ENCODE measurements at places on chromosomes 7 and 10.

DNA sequence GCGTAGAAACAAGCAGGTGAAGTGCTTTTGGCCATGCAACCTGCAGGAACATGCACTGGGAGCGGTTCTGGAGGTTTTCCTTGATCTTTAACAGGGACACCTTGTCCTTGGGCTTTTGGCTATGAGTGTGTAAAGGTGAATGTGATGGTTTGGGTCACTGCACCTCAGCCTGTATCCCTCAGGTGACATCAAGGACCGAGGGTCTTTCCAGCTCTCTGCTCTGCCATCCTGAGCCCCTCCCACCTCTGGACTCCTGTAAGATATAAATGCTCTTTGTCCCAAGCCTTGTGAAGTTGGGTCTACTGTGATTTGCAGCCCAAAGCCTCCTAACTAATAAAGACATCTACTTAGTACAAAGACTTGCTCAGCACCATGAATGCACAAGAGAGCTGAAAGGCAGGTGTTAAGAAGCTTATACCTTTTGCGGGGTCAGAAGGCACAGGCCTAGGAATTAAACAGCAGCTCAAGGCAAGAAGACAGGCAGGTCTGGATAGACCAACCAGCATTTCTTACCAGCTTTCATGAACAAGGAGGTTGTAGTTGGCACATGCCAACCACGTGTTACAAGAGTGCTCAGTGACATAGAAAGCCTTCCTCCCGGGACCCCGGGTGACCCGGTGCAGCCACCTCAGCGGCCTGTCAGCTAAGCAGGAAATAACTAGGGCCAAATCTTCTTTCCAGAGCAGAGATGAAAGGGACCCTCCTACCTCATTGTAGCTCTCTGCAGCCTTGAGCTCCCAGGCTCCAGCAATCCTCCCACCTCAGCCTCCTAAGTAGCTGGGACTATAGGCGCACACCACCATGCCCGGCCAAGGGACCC is 89.9 kb downstream of the CARD11 start:
- no peak for DNase-seq

DNA sequence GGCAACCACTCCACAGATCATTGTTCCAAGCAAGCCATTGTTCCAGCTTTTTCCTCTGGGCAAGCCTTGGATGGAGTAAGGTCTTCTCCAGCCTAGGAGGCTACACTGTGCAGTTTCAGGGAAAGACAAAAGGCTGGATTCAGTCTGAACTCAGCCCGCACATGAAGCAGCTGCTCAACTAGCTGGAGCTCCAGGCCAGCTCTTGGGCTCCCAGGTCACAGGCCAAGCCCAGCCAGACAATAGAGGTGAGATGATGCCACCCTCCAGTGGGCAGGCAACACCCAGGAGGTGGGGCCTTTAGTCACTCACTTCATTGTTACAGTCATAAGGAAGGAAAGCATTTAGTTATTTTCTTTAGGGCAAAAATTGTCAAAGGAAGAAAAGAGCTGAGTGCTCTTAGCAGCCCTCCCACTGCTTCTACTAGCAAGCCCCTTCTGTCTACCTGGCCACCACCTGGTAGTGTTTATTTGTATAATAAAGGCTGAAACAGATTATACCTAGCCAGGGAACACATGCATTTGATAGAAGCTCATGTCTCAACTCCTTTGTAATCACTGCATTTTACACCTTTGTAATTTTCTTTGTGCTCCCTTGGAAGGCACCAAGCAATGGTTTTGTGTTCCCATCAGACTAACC is 253.4 kb downstream of the WDR11 start:
- DNase-seq: no peak

GRCh38 chr10:89659143-89660131 is 14.4 kb upstream of the PANK1 start:
- no peak for DNase-seq

- no peak for DNase-seq
Measured at GRCh38 chr7:50805447-50806125, 22.9 kb upstream of the GRB10 start.

DNA sequence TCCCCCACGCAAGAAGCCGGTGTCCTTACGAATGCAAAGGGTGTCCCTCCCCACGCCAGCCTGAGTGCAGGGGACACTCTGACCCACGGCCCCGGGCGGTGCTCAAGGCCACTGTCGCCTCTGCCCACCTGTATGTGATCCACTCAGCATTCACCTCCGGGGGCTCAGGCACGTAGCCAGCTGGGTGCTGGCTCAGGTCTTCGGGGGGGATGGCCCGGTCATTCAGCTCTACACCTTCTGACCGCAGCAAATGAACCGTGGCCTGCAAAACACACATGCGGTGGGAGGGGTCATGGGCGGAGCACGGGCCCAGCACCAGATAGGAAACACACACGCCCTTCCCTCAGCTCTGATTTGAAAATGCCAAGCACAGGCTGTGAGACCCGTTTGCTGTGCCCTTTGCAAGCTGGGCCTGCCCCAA is 25.9 kb downstream of the CFAP46 start:
- DNase-seq: no peak

DNA sequence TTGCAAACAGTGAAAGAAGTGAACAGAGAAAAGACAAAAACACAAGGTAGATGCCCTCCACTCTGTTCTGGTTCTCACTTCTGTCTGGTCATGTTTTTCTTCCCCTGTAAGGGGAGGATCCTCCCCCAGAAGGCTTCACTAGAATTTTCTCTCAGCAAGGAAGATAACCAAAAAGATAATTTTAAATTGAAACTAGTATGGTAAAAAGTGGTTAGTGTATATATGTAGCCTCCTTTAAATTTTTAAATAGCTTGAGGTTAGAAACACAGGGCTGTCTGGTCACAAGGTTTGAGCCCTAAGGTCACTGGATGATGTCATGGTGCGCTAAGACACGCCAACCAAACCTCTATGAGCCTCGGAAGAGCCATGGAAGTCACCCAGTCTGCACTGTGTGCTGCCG is 5.6 kb upstream of the PKD1L1 start:
- no peak for DNase-seq

DNA sequence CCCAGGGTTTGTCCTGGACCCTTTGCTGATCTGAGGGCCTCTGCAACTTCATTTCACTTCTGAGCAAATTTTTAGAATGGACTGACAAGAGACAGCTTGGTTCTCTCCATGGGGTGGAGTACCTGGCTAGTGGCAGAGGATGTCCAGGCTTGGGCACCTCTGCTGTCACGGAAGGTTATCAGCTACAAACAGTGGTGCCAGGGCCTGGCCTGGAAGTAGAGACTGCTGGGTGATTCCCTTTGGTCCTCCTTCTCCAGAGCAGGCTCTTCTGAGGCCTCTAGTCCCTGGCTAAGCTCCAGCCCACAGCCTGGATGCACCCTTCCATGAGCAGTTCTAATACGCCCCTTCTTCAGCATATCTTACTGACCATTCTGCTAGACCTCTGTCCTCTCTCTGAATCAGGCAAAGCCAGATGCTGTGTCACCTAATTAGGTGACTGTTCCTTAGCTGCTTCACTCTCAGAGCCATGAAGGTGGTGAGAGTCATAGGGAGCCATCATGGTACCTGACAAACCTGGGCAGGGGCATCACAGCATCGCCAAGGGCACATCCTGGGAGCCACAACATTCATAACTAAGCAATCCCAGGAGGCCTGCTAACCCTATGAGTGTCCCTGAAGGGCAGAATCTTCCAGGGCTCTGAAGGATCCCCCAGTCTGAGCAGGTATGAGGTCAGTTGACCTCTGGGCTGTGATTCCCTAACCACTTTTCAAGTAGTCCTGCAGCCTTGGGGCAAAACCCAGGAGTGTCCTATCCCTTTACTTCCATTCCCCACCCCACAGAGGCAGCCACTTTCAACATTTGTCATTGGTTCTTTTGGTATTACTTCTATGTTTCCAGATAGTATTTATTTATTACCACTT is 4.0 kb downstream of the ARHGAP22 start:
- no peak for DNase-seq

DNA sequence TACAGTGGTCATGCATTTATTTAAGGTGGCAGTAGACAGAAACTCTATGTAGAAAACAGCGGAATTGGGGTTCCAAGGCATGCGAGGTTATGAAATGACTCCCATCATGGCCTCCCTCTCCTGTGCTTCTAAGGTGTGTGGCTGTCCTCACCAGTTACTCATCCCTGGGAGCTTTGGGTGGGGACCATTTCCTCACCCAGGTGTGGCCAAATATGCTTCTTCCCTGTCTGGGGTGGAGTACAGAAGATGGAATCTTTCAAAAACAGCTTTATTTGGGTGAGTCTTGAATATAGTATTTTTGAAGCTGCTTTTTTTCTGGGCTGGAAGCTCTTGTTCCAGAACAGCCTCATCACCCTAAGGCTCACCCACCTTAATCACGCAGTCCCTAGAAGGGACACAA is 139.0 kb downstream of the NRF1 start:
- no peak for DNase-seq

- no peak for DNase-seq
Measured at GRCh38 chr7:21947056-21947455, 1.4 kb upstream of the CDCA7L start.

GRCh38 chr10:19054289-19054835 is 5.8 kb downstream of the MALRD1 start:
- no peak for DNase-seq

- DNase-seq: no peak
Measured at GRCh38 chr10:90865401-90865800, 6.4 kb upstream of the RPP30 start.

DNA sequence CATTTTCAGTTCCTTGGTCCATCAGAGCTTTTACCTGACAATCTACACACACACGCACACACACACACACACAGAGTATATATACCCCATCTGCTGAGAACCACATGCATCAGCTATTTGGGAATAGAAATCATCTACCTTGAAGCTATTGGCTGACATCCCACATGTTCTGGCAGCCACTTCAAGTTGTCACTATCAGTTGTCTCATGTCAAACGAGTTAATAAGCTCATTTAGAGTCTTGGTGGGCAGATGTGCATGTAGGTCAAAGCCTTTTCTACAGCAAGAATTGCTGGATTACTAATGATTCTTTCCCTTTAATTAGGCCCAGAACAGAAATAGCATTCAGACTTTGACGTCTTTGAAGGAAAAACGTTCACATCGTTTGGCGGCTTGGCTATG is 36.8 kb downstream of the COL28A1 start:
- no peak for DNase-seq

DNA sequence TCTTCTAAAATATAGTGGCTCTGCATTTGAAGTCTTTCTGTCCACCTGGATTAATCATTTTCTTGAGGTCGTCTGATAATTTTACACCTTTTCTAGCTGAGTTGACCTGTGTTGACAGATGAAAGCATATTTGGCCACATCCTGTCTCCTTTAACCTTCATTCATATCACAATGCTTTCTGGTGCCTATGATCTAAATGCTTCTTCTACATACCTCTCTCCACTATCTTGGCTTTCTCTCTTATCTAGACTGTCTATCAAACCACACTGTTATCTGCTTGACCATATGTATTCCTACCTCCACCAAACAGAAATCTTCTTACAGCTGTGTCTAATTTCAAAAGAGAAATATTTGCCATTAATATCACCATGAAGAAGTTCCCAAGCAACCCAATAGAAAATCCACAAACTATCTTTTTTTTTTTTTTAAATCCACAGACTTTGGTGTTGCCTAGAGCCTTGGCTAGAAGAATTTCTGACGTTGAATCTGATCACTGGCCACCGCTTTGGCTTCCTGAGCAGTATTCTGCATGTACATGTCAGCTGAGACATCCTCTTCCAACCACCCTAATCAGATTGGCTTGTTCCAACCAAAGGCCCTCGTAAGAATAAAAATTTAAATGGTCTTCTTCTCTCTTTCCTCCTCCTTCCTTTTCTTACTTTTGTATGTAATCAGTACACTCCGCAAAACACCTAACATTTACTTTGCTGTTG is 66.3 kb upstream of the SP4 start:
- DNase-seq: no peak

DNA sequence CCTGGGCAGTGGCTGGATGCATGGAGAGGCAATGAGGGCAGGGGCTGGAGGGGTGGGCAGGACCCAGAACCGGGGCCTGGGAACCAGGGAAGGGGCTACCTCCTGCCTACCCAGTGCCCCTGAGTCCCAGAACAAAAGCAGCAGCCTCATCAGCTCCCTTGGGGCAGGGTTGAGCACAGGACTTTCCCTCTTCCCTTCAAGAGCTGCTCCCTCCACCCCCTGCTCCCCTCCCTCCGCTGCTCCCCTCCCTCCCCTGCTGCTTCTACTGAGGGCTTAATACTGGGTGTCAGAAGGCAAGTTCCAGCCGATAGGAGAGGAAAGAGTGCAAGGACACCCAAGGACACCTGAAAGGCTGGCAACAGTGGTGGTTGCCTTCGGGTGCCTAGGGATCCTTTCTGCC is 28.2 kb upstream of the INMT start:
- no peak for DNase-seq

- no peak for DNase-seq
Measured at GRCh38 chr10:12414278-12414989, 65.1 kb downstream of the CAMK1D start.

GRCh38 chr7:1961701-1962276 is 271.0 kb downstream of the MAD1L1 start:
- DNase-seq: no peak

GRCh38 chr7:54915870-54916598 is 102.8 kb upstream of the EGFR start:
- DNase-seq: no peak

- DNase-seq: no peak
Measured at GRCh38 chr10:123972481-123973401, 81.1 kb upstream of the CPXM2 start.

- DNase-seq: no peak
Measured at GRCh38 chr10:71972746-71973695, 8.8 kb downstream of the CHST3 start.

- no peak for DNase-seq
Measured at GRCh38 chr10:124928545-124928944, 13.4 kb upstream of the ZRANB1 start.

- DNase-seq: no peak
Measured at GRCh38 chr7:65798111-65799075, 74.5 kb upstream of the VKORC1L1 start.

DNA sequence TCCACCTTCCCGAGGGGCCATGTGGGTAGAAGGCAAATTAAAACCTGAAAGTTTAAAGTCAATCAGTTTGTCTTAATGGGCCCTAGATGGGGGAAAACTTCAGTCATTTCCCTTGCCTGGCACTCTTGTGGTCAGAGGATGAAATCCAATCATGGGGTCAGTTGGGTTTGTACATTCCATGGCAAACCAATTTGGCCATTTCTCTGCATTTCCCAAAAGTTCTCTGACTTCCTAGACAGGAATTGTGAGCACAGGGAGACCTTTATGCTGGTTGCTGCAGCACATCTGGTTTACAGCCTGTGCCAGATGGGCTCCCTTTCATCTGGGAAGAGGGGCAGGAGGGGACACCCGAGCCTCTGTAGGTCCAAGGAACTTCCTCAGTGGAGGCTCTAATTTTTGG is 113.0 kb downstream of the CYP26A1 start:
- DNase-seq: no peak

- no peak for DNase-seq
Measured at GRCh38 chr7:106065575-106066500, 46.3 kb downstream of the SYPL1 start.
